ENCODE measurements at places on chromosomes 4 and X.

- no peak for DNase-seq
These were observed 25.6 kb upstream of the MSMO1 start for GRCh38 chr4:165301833-165302232.

- DNase-seq: no peak
These were observed 11.7 kb downstream of the MTTP start for GRCh38 chr4:99586322-99586721.

DNA sequence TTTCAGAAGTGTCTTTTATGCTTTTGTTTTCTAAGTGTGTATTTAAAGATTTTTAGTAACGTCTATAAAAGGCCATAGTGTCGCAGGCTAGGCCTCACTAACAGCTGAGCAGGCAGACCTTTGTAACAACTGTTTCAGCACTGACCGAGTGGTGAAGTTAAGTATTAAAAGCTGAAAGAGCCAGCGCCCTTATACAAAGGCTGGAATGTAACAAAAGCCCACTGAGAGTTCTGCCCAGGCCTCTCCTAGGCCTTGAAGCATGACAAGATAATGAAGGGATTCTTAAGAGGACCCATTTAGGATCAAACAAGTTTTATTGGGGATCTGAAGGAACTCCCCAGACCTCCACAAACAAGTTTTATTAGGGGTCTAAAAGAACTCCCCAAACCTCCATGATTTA, 722.5 kb upstream of the PRKX start:
- DNase-seq: no peak

GRCh38 chrX:15334561-15334960, 762 bp downstream of the PIGA start:
- no peak for DNase-seq

- no peak for DNase-seq
These were observed 14.5 kb downstream of the LNX1 start for GRCh38 chr4:53576676-53577372.

DNA sequence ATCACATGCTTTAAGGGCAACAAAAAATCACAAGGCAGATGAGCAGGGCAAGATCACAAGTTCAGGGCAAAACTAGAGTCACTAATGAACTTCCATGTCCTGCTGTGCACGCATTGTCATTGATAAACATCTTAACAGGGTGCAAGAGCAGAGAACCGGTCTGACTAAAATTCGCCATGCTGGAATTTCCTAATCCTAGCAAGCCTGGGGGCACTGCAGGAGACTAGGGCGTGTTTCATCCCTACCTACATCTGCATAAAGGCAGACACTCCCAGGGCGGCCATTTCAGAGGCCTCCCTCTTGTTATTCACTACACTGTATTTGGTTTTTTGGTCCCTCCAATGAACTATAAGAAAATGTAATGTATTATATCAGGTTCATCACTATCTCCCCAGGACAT, 203.6 kb downstream of the ARHGEF9 start:
- DNase-seq: no peak

DNA sequence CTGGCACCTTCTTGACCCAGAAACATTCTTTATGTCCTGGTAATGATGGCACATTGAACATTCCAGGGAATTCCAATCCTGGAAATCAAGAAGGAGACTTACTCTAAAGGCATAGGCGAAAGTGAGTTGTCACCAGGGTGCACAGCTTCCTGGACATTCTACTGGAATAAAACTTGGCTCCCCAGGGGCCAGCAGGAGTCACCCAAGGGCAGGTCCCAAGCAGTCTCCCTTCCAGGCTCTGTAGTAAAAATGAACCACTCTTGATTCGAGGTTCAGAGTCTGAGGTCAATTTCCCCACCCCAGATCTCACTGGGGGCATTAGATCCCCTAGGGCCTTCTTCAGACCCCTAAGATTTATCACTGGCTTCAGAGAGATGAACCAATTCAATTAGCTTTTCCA, 338.7 kb upstream of the GATB start:
- DNase-seq: no peak

DNA sequence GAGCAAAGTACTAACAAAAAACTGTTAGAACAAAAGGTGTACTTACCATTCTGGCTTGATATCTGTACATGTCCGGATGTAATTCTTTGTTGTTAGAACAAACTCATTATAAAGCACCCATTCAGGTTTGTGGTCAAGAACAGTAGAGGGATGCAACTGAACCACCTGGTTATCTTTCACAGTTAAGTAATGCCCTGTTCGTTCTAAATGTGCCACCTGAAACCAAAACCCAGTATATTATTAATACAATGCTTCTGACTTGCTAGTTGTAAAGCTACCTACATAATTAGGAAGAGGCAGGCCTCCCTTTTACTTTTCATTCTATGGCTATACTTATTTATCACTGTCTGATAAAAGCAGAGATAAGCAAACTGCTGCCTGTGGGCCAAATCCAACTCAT, 54.8 kb downstream of the DHX15 start:
- no peak for DNase-seq

DNA sequence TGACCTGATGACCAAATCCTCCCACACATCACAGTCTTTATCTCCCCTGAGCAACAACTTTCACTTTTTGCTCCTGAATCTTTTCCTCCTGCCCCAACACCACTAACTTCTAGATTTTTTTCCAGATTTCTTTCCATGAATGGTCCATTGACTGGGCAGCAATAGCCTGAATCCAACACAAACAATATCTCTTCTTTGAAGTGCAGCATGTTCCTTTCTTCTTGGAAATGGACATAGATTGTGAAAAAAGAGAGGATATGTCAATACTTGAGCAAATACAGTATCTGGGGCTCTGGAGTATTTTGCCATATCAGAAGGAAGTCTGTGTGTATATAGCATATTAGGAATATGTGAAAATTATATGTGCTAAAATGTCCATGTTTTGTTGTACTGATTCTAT, 55.2 kb downstream of the CDS1 start:
- no peak for DNase-seq

DNA sequence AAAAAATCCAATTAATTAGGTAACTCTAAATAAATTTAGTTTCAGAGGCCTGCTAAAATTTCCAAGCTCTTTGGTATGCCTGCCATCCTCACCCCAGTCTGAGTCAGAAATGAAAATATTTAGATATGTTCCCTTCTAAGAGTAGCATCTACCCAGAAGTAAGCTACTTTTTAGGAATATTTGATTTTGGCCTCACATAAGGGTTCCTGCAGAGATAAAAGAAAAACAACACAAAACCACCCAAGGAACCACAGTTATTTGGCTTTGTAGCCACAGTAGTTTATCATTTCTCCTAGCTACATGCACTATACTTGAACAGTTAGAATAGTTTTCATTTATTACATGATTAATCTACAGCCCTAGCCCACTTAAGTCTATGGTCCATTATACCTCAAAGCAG, 192.6 kb upstream of the FAM241A start:
- DNase-seq: no peak

GRCh38 chr4:134634301-134634700, 432.7 kb upstream of the PABPC4L start:
- no peak for DNase-seq

DNA sequence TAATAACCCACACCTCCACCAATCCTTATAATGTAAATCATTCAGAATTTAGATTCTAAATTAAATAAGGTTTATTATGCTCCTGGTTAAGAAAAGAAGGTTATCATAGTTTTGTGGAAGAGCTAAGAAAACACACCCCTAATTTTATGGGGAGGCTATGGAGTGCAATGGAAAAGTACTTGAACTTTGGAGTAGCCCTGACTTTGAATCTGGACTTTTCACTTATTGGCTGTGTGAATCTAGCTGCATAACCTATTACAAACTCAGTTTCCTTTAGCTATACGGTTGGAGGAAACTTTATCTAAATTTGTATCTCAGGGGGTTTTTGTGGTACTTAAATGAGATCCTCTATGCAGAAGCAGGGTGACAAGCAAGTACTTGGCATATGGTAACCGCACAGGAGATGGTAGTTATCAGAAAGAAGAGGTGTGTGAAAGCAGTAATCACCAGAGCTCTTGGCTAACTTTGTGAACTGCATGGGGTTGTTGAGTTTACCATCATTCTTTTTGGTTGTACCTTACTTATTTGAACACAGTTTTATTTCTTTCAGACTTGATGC, 143.1 kb downstream of the SHROOM3 start:
- DNase-seq: no peak

DNA sequence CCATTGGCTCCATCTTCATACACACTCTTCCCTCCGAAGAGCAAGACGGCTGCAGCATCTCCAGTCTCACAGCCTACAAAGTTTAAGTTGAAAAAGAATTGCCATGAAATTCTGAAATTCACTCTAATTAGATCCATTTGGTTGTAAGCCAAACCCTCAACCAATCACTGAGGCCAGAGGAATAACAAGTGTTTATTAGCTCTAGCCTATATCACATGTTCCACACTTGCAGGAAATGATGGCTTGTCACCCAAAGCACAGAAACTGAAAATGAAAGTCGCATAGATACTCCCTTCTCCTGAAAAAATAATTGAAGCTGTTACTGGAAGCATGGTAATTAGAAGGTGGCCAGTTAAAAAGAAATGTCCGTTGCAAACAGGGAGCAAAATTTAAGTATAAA, 1071.8 kb downstream of the CCSER1 start:
- DNase-seq: no peak

- DNase-seq: no peak
These were observed 7.3 kb upstream of the TMEM185A start for GRCh38 chrX:149638860-149639259.

GRCh38 chr4:10879411-10880110, 195.0 kb upstream of the CLNK start:
- DNase-seq: no peak

GRCh38 chr4:76987153-76987591, 37.6 kb downstream of the SEPTIN11 start:
- no peak for DNase-seq

DNA sequence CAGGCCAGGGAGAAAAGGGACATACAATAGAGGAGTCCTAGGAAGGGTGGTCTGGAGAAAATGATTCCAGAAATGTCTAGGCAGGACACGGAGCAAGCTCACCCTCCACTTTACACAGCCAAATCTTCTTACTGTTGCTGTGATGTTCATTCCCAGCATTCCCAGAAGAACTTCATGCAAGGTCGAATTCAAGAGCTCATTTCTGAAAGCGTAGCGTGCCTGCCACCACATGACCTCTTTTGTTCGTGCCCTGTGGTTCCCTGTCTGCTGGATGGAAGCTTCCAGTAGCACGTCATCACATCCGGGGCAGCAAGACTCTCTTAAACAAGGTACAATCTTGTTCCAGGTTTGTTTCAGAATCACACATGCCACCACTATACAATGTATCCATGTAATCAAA, 57.8 kb downstream of the FAM184B start:
- no peak for DNase-seq

GRCh38 chr4:138553001-138553845, 311.1 kb upstream of the SLC7A11 start:
- DNase-seq: no peak

DNA sequence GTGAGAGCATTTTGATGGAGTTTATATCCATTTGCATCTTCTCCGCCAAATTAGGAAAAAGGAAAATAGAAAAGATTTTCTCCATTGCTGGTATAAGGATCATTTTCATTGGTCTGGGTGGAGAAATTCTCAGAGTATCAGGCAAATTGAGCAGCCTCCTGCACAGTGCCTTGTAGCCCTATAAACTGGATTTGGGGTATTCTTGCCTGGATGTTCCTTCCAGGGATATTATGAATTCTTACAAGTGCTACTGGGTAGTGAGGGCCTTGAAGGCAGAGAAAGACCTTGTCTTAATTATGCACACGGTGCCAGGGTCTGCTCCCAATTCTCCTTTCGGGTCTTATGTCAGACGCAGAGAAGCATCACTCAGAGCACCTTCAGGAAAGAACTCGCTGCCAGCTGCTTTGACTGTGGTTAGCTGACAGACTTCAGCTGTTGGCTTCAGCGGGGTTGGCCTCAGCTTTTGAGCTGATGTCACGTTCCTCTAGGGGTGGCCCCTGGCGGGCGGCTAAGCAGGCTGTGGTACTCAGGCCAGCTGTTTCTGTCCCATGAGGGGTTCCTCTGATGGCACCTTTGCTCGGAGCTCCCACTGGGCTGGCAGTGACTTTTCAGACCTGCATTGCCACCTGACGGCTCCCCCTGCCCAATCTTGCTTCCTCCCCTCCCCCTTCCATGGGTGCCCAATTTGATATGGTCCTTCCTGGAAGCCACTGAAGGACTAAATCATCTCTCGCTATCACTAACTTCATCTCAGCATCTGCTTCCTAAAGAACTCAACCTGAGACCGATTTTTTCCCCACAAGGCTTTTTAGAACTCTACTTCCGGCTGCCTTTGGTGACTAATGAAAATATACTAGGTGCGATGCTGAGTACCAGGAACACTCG, 519.5 kb downstream of the BCOR start:
- no peak for DNase-seq

DNA sequence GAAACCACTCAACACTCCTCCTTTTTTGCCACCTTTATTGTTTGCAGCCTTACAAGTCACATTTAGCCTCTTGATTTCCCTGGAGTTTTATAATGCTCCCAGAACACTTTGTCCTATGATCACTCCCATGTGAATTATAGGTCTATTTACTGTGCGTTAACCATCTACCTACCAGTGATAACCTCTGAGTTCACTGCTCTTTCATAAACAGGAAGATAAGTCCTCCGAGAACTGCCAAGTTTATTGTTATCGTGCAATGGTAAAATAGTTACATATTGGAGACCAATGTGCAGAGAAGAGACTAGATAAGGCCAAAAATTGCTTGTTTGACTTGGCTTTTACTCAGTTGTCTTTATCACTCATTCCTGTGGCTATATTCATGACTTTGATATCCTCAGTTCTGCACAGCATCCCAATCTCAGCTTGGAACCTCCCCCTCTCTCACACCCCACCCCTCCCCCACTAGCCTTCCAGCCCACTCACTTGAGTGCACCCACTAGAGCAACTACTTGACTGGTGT, 12.9 kb upstream of the NUDT9 start:
- DNase-seq: no peak

DNA sequence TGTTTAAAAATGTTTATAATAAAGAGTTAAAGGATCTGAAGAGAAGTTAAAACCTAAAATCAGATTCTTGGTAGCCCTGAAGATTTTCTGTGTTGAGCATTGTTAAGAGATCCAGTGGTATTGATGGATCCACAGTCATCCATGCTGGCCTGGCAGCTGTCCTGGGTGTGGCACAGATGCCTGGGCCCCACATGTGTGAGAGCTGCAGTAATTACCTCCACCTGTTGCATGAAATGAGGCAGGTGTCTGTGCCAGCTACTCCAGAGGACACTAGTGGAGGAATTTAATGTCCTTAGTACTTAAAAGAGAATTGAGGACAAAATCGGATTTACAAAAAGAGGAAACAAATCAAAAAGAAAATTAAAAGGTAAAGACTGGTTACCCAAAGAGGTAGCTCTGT, 44.0 kb downstream of the MGST2 start:
- no peak for DNase-seq

- DNase-seq: no peak
These were observed 92.1 kb downstream of the BMPR1B start for GRCh38 chr4:94849901-94850300.

- no peak for DNase-seq
These were observed 103.8 kb downstream of the EFNB1 start for GRCh38 chrX:68932611-68933010.

- DNase-seq: no peak
These were observed 34.7 kb downstream of the ERVMER34-1 start for GRCh38 chr4:52716364-52717151.

Data from iPS-NIHi11 (cell line).